ENCODE measurements at places on chromosomes 2 and 18. TPM values are rescaled to one million over a fixed set of nuclear protein-coding genes. Genes with fewer than 3 reads are reported as not detected.

DNA sequence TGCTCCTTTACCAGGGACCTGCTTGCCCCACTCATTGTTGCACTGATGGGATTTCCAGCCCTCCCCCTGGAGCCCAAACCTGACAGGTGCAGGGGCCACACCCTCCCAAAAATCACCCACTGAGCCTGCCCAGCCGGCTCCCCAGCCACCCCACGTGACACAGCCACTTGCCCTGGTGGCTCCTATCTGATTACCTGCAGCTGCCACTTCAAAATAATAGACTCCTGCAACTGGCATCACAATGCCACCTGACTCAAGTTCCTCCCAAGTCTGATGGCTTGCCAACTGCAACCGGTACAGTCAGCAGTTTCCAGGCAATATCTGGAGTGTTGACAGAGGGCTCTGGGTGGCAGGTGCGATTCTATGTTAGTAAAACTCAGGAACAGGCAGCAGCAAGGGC is 66.2 kb downstream of the CRACDL start:
- peak; percentile 10 for DNase-seq

DNA sequence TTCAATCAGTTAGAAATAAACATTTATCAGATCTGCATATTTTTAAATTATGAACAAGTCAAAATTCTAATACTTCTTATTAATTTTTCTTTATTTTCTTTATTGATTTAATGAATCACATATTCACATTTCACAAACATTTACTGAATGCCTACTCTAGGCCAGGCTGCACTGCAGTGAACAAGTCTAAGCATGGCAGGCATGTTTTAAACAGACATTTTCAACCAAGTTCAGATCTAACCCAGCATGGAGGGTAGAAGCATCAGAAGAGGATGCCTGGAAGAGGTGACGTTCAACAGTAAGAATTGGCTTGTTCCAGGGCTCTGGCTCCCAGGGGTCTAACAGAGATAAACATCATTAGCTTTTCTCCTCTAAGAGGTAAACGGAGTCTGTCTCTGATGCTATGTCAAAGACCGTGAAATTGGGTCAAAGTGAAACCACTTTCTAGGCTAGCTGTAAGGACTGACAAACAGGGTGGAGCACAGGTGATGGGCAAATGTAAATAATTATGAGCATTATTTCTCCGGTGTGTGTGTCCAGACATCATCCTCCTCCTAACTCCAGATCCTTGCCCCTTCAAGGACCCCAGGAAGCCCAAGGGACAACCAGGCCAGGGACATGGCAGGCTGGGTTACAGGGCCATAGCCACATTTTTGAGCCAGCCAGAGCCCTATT is 50.6 kb downstream of the UNC50 start:
- DNase-seq, result no peak

DNA sequence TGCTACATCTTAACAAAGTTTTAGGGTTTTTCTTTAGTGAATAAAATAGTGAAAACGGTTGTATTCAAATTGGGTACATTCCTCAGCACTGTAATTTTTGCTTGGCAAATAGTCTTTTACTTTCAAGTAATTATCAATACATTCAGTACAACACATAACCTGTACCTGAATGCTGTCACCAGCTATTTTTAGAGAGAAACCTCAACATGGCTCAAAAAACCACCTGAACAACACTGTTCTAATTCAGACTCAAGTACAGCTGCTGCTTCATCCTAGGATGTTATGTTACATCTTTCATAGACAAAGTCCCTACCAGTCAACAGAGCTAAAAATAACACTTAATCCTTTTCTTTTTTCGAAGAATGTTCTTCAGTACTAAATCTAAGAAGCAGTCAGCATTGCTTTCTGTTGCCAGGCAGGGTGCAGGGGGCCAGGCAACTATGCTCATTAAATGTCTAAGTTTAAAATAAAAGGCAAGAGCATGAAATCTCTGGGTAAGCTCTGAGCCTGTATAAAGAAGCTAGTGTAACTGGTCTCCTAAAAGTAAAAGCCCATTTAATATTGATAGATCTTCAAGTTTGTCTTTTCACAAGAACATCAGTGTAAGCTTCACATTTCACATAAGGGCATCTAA is 20.5 kb downstream of the PDIA6 start:
- DNase-seq, result no peak

DNA sequence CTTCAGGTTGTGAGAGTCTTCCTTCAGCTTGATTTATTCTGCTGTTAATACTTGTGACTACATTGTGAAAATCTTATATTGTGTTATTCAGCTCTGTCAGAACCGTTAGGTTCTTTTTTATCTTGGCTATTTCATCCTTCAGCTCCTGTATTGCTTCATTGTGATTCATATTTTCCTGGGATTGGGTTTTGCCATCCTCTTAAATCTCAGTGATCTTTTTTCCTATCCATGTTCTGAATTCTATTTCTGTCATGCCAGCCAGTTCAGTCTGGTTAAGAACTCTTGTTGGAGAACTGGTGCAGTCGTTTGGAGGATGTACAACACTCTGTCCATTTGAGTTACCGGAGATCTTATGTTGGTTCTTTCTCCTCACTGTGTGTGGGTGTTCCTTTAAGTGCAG is 19.1 kb downstream of the MSTN start:
- no peak for DNase-seq

DNA sequence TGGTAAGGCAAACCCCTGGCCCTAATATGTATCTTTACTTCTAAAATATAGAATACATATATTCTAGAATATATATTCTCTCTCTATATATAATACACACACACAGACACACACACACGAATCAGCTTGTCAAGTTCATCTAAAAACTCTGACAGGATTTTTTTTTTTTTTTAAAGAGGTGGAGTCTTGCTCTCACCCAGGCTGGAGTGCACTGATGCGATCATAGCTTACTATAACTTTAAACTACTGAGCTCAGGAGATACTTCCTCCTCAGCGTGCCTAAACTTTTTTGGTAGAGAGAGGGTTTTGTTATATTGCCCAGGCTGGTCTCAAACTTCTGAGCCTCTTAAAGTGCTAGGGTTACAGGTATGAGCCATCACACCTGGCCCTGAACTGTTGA is 45.2 kb downstream of the DOK1 start:
- no peak for DNase-seq

- DNase-seq, result no peak
Measured at GRCh38 chr2:237733677-237734300, 64.8 kb upstream of the RBM44 start.

- DNase-seq, result no peak
Measured at GRCh38 chr2:226077031-226077430, 677.5 kb downstream of the NYAP2 start.

DNA sequence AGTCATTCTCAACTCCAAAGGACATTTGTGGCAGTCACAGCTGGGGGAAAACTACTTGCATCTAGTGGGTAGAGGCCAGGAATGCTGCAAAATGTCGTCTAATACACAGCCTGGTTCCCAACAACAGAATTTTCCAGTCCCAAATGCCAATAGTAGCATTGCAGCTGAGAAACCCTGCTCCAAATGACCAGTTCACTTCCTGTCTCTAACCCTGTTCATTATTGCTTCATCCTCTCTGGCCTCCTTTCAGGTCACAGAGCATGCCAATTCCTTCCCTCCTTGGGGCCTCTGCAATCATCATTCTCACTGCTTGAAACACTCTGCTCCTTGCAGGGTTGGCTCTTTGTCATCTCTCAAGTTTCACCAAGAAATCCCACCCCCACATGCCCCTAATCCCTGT is 139.1 kb downstream of the IRS1 start:
- no peak for DNase-seq

GRCh38 chr2:64210816-64211215 is 66.6 kb upstream of the PELI1 start:
- DNase-seq, result no peak

- no peak for DNase-seq
Measured at GRCh38 chr2:29246383-29247300, 131.4 kb downstream of the CLIP4 start.

- DNase-seq, result no peak
Measured at GRCh38 chr2:200258881-200259576, 47.5 kb upstream of the SPATS2L start.

DNA sequence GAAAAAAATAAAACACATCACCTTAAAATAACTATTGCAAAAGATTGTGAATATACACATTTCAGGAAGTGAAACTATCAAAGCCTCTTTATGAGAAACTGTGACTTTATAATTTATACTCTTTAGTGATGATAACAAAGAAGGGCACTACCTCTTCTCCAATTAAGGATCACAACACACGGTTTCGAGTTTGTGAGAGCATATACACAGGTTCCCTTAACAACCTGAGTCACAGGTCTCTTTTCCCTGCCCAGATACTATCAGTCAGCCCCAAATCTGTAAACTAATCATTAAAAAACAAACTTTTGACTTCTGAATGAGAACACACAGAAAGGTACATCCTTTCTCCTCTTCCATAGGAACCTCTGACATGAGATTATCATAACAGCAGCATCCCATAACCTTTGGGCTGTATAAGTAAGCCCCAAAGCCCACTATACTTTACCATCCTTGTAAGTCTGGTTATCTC is 44.9 kb downstream of the PTPN2 start:
- DNase-seq, result no peak

DNA sequence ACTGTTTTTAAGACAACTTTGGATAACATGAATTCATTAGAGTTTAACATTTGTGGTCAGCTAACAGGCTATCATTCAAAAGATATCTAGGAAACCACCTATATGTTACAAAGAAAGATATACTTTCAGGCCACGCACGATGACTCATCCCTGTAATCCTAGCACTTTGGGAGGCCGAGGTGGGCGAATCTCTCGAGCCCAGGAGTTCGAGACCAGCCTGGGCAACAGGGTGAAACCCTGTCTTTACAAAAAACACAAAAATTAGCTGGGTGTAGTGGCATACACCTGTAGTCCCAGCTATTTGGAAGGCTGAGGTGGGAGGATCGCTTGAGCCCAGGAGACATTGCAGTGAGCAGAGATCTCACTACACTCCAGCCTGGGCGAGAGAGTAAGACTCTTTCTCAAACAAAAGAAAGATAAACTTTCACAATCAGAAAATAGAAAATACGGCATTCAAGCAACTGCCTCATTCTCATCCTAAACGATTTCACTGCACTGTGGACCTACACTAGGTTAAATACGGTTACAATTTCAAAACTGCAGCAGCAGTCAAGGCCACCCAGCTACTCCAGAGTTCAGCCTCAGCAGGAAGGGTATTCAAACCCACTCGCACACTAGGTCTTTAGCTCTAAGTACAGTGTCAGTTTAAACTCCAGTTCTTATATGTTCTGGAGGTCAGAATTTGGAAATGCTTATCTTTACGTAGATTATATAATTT is 250.0 kb upstream of the SLC39A10 start:
- no peak for DNase-seq

DNA sequence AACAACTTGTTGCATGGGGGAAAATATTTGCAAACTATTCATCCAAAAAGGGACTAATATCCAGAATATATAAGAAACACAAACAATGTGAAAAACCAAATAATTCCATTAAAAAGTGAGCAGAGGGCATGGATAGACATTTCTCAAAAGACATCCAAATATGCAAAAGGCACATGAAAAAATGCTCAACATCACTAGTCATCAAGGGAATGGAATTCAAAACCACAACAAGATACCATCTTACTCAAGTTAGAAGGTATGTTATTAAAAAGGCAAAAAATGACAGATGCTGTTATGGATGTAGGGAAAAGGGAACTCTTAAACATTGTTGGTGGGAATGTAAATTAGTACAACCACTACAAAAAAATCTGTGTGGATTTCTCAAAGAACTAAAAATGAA is 396.5 kb downstream of the CCDC85A start:
- no peak for DNase-seq

DNA sequence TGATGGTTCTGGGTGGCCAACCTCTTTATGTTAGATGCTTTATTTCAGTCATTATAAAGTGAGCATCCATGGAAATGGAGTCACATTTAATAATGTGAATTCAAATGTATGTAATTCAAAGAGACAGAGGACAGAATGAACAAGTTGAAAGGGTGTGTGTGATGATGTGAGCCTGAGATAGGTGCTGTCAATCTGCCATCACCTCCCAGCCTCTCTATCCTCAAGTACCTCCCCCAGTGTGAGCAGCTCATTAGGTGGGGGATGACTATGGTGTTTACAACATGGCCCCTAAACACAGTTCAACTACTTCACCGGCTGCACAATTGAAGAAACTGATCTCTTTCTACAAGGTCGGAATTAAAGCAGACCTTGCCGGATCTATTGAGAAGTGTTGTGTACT is 74.7 kb upstream of the IGFBP5 start:
- no peak for DNase-seq

DNA sequence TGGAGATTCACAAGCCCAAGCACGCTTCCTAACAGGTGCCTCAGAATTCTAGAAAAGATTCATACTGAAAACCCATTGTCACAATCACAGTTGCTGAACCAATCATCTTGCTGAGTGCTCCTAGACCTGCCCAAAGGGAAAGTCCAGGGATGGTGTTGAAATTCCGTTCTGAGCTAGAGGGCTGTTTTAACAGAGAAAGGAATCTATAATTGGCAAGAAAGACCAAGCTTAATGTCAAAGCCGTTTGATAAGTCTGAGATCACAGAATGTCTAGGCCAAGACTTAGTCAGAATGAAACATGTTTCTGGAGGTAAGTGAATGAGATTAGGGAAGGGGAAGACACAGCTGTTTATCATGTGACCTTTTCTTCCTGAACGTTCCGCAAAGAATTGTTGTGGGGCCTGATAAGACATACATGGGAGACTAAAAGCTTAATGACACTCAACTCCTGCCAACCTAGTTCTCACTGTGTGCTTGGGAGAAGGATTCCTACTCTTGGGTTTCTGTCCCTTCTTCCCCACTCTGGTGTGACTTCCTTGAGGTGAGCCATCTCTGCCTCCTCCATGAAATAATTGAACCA is 27.5 kb downstream of the PMAIP1 start:
- DNase-seq, result no peak

- peak; percentile 4 for DNase-seq
Measured at GRCh38 chr2:86078774-86079545, 26.7 kb downstream of the POLR1A start.

DNA sequence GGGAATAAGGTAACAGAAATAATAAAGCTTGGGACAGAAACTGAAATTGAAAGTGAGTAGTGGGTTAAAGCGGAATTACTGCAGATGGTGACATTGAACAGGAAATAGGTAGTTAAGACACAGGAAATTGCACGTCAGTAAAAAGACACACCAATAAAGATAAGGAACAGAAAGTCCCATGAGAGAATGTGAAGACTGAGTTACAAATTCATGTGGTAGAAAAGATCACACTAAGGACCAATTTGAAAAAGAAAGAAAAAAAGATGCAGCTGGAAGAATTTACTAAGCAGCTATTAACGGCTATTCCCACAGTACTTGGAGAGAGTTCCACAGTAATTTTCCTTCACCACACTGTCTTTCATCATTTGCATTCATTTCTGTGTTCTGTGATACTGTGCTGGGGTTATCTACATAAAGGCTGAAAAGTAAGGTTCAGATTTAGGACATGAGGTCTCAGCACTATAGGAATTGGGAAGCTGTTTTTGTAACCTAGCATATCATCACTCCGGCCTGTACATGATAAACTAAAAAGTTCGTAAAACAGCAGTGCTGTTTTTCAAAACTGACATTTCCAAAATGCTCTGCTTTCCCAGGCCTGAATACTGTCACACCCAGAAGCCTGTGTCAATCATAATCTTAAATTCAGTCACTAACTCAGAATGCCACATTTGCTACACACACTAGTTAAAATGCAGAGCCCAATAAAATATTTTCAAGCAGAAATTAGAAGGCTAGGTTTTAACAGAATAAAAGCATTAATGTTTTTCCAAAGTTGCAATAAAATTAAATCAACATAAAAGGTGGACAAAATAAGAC is 42.9 kb downstream of the SRBD1 start:
- peak; percentile 17 for DNase-seq

GRCh38 chr18:42860011-42860410 is 255.5 kb downstream of the RIT2 start:
- DNase-seq, result no peak

SOX11 gene
- 18.4 TPM for polyA plus RNA-seq

RPRM gene
- polyA plus RNA-seq, result 1.3 TPM

FSIP2 gene
- 2.4 TPM for polyA plus RNA-seq

MCM6 gene
- 70.4 TPM for polyA plus RNA-seq

IL1B gene
- 0.27 TPM for polyA plus RNA-seq

COBLL1 gene
- 119 TPM for polyA plus RNA-seq
